ENCODE measurements at places on chromosomes 5 and 9. TPM values are rescaled to one million over a fixed set of nuclear protein-coding genes. Genes with fewer than 3 reads are reported as not detected.

Gene TLX3
- not detected for total RNA-seq

- DNase-seq = no peak
- no peaks in the 10 kb centered on the region for H3K27me3 ChIP-seq
- no peak overlapping the region for H3K4me3 ChIP-seq
- no peak overlapping the region for H3K27ac ChIP-seq
- H3K4me1 ChIP-seq = no peaks in the 10 kb centered on the region
Measured at GRCh38 chr5:181134259-181134658, 3.3 kb upstream of the OR2V1 start.

Gene FOXI1
- total RNA-seq = not detected

GRCh38 chr5:161378701-161379100 lies 167.8 kb downstream of the GABRB2 start:
- DNase-seq = no peak
- no peaks in the 10 kb centered on the region for H3K27me3 ChIP-seq
- H3K27ac ChIP-seq = no peak overlapping the region
- no peak overlapping the region for H3K4me3 ChIP-seq
- H3K36me3 ChIP-seq = no peaks in the 10 kb centered on the region

GRCh38 chr5:40775846-40776657 lies 20.3 kb upstream of the TTC33 start:
- DNase-seq = no peak
- H3K4me3 ChIP-seq = no peak overlapping the region
- H3K4me1 ChIP-seq = peaks cover 9% of the 10 kb centered on the region
- peaks cover 17% of the 10 kb centered on the region for H3K36me3 ChIP-seq
- H3K27me3 ChIP-seq = no peaks in the 10 kb centered on the region

DNA sequence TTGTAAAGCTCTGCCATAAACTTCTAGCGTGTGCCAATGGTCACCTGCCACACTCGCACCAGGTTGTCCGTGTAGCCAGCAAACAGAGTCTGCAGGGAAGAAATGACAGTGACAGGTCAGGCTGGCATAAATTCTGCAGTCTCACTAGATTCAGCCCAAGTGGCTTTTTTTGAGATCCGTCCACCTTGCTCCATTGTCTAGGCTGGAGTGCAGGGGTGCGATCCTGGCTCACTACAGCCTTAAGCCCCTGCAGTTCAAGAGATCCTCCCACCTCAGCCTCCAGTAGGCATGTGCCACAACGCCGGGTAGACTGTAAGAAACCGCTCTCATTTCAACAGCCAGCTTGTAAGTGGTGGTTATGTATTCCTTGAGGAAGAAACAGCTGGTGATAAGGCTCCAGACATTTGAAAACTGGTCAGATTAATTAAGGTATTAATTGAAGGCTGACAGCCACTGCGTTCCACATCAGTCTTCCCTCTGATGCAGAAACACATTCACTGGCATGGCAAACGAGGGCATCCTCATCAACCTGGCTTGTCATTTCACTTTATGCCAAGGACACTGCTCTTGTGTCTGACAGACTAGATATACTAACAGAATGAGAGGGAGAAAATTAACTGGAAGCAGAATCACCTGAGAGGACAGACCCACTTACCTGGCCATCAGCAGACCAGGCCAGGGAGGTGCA lies 6.6 kb downstream of the RACK1 start:
- no peak overlapping the region for H3K4me3 ChIP-seq
- H3K27ac ChIP-seq = peak overlapping the region; percentile 13
- no peaks in the 10 kb centered on the region for H3K27me3 ChIP-seq

- peaks cover 33% of the 10 kb centered on the region for H3K36me3 ChIP-seq
- no peak overlapping the region for H3K27ac ChIP-seq
- no peak overlapping the region for H3K4me3 ChIP-seq
- no peak for DNase-seq
- H3K27me3 ChIP-seq = no peaks in the 10 kb centered on the region
Measured at GRCh38 chr5:10681731-10682679, 79.0 kb downstream of the DAP start.

DNA sequence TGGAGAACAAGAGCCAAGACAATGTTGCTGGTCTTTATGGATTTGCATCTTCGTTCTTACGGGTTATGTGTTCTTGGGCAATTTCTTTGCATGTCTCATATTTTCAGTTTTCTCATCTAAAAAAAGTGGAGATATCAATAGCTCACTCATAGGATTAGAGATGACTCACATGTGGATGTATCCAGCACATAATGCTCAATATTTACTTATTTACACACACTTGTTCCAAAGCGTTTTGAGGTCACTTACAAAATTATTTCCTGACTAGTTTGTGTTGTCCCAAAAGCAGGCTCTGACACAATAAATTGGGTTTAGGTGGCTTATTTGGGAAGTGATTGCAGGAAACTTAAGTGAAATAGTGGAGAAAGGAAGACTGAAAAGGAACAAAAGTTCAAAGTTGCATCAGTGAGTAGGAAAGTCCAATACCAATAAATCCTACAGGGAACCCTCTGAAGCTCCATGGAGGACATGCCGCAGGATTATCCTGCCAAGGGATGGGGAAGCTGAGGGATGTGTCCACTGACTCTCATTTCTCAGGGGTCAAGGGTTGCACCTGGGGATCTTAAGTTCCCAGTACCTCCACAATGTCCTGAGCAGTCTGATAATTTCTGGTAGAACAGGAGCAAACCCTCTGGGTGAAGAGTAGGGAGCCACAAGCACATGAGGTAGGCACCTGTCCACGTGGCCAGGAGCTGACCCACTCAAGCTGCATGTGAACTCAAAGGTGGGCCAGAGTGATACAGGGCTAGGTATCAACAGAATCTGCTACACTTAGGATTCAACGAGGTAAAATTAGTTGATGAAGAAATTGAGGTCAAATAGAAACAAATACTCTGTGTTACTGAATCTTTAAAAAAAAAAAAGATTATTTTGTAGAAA lies 37.4 kb upstream of the SLC44A1 start:
- H3K27me3 ChIP-seq = no peaks in the 10 kb centered on the region
- DNase-seq = no peak
- no peak overlapping the region for H3K27ac ChIP-seq
- no peaks in the 10 kb centered on the region for H3K4me1 ChIP-seq
- no peak overlapping the region for H3K4me3 ChIP-seq

DNA sequence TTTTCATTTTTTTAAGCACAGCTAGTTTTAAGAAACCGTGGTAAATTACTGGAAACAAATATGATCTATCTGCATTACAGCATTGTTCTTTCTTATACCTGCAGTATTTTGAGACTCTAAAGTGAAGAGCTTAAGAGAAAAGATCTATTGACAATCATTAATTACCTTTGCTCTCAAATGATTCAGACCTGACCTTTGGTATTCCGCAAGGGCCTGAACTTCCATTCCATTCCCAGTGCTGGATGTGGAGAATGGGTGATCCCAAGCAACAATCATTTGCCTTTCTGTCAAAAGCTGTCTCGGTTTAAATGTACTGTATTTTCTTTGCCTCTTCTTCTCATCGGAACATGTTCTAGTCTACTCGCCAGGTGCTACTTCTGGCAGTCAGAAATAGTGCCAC lies 18.9 kb downstream of the NREP start:
- DNase-seq = no peak
- no peaks in the 10 kb centered on the region for H3K27me3 ChIP-seq
- H3K27ac ChIP-seq = no peak overlapping the region
- no peak overlapping the region for H3K4me3 ChIP-seq
- H3K36me3 ChIP-seq = no peaks in the 10 kb centered on the region

Gene PAEP
- total RNA-seq = not detected

- no peak overlapping the region for H3K4me3 ChIP-seq
- no peaks in the 10 kb centered on the region for H3K4me1 ChIP-seq
- H3K27me3 ChIP-seq = no peaks in the 10 kb centered on the region
Measured at GRCh38 chr9:114138552-114138971, 16.8 kb upstream of the COL27A1 start.

DNA sequence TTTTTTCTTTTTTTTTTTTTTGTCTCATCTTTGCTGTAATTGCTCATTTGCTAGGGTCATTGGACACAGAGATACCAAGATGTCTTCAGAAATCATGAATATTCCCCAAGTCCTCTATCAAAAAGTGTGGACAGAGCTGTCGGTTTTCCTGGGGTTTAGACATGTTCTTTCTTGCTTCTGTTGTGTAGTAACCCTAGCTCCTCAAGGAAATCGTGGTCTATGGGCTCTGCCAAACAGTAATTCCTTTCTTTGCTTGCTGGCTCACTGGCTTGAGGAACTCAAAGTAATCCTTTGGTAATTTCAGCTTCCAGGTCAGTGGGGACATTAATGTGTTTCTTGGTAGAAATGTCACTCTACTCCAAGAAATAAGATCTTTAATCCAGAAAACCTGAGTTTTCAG lies 101.7 kb downstream of the TMC1 start:
- H3K27me3 ChIP-seq = no peaks in the 10 kb centered on the region
- no peaks in the 10 kb centered on the region for H3K36me3 ChIP-seq
- no peaks in the 10 kb centered on the region for H3K4me1 ChIP-seq
- H3K27ac ChIP-seq = no peak overlapping the region
- no peak overlapping the region for H3K4me3 ChIP-seq

Gene ANKRD34B
- not detected for total RNA-seq

DNA sequence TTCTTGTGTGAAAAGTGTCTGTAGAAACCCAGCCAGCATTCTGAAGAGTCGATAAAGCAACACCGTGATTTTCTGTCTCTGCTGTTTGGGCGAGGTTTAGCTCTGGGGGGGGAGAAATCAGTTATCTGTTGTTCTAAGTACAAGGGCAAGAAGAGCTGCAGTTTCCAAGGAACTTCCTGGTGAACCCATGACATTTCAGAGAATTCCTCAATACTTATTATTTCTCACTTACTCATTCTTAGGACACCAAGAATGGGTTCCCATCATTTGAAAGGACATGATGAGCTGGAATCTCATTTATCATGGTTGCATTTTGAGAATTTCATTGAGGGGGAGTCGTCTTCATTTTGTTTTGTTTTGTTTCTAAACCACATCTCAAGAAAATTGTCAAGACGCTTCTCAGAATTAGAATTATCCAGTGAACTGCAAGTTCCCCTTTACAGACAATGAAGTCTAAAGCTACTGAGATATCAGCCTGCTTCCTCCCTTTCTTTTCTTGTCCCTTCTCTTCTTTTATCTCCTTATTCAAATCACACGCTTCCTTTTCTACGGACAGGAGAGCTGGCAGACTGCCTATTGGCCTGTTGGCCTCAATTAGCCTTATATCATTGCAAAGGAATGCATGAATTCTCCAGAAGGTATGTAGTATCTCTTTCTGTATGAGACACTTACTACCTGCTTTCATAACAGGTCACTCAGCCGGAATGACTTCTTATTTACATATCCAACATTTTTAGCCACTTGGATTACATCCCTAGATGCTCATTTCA lies 53.7 kb downstream of the ZNF462 start:
- H3K27ac ChIP-seq = no peak overlapping the region
- no peaks in the 10 kb centered on the region for H3K36me3 ChIP-seq
- H3K4me1 ChIP-seq = no peaks in the 10 kb centered on the region
- no peak for DNase-seq
- H3K27me3 ChIP-seq = no peaks in the 10 kb centered on the region
- no peak overlapping the region for H3K4me3 ChIP-seq

Gene DMGDH
- total RNA-seq = 0.49 TPM

- no peak for DNase-seq
- H3K4me1 ChIP-seq = no peaks in the 10 kb centered on the region
- H3K4me3 ChIP-seq = no peak overlapping the region
- no peak overlapping the region for H3K27ac ChIP-seq
Measured at GRCh38 chr9:116550696-116551436, 136.2 kb upstream of the TRIM32 start.

DNA sequence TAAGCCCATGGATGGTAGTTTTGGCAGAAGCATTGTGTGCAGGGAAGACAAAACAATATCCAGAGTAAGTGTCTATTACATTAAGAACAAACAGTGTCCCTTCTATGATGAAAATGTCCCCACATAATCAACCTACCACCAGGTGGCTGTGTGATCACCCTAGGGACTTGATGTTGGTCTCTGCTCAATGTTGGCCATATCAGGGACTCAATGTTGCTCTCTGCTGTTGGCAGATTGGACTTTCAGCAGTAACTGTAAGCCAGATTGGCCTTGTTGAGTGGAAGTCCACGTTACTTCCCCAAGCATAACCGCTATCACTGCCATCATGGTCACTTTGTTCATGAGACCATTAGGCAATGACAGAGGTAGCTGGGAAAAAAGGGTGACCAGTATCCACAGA lies 52.8 kb upstream of the PRSS3 start:
- H3K36me3 ChIP-seq = no peaks in the 10 kb centered on the region
- no peaks in the 10 kb centered on the region for H3K4me1 ChIP-seq
- H3K4me3 ChIP-seq = no peak overlapping the region
- DNase-seq = no peak
- no peak overlapping the region for H3K27ac ChIP-seq

DNA sequence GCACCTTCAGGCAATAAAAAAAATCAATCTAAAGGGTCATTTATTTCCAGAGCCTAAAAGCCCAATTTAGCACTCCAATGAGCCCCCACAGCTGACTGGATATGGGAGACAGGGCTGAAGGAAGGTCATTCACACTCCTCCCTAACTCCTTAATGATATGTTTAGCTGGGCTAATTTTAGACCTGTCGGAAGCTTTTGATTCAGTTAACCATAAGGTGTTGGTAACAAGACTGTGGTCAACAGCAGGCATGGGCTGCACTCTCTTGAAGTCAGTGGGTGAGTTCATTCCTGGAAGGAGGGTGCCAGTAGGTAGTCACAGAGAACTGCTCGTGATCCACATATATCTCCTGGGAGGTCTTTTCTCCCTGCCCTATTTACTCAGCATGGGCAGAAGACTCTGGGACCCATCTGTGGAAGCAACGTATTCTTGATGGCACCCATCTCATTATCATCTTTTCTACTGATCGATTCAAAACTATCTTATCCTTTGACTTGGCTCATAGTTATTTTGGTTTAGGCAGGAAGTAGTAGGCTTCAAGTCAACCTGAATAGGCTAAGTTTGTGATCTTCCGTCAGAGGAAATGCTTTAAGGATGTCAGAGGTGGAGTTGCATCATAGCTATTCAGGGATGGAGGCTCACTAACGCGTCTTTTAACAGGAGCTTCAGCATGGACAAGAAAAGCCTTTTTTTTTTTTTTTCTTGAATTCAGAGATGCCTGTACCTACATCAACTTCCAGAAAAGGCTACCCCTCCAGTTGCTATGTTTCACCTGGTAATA lies 367.7 kb upstream of the SLC30A5 start:
- H3K36me3 ChIP-seq = no peaks in the 10 kb centered on the region
- H3K27me3 ChIP-seq = no peaks in the 10 kb centered on the region
- no peak overlapping the region for H3K27ac ChIP-seq
- no peaks in the 10 kb centered on the region for H3K4me1 ChIP-seq
- H3K4me3 ChIP-seq = no peak overlapping the region
- no peak for DNase-seq

Data from CD4-positive, alpha-beta memory T cell (primary cell).